Activated CD8-positive, alpha-beta memory T cell treated with anti-CD3 and anti-CD28 coated beads for 36 hours (primary cell): ENCODE measurements at places on chromosomes 7 and 10. TPM values are rescaled to one million over a fixed set of nuclear protein-coding genes. Genes with fewer than 3 reads are reported as not detected.

The C10orf105 gene
- 0.17 TPM for total RNA-seq

The ADK gene
- 62.6 TPM for total RNA-seq

The SLC25A28 gene
- 51.0 TPM for total RNA-seq

The DMBT1 gene
- total RNA-seq: not detected

The MAGI2 gene
- 0.30 TPM for total RNA-seq

The SPDYE6 gene
- not detected for total RNA-seq

The RAB18 gene
- 63.5 TPM for total RNA-seq
